ENCODE measurements at places on chromosomes 4 and X.

DNA sequence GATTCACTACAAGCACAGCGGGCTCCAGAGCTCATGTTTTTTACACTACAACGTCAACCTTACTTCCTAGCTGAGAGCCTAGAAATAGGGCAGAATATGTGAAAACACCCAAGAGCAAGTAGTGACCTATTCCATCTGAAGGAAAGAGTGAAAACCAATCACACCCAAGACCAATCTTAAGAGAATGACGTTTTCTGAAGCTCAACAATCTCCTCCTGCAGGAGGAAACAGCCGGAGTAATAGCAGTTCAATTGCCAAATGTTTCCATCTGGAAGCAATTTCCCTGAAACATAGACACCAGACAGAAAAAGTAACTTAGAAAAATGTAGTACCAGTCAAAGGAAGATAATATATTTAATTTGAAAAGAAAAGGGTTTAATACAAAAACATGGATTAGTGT lies 142.4 kb downstream of the ANXA5 start:
- DNase-seq: no peak

DNA sequence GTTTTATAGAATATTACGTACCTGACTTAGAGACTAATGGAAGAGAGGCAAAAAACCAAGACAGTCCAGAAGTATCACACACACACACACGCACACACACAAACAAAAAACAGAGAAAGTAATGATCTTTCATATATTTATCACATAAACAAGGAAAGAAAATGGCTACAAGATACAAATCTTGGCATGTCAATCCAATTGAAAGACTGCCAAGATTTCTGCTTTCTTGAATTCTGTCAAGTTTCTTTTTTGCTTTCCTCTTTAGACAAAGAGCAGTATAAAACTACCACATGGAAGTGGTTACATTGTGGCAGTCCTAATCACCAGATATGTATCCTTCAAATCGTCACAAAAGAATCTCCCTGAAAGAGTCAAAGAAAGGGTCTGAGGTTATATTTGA lies 2097.4 kb upstream of the AGA start:
- no peak for DNase-seq

DNA sequence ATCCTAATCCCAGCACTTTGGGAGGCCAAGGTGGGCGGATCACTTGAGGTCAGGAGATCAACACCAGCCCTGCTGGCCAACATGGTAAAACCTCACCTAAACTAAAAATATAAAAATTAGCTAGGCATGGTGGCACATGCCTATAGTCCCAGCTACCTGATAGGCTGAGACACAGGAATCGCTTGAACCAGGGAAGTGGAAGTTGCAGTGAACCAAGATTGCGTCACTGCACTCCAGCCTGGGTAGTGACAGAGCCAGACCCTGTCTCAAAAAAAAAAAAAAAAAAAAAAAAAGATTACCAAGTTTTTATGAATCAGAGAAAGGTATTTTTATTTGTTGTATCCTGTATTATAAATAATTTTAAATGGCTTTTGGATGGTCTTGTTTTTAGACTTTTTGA lies 15.1 kb downstream of the TRAPPC11 start:
- no peak for DNase-seq

- no peak for DNase-seq
Observed at GRCh38 chr4:1154126-1154522, 18.3 kb downstream of the SPON2 start.

GRCh38 chr4:185672151-185672550 lies 136.8 kb upstream of the PDLIM3 start:
- no peak for DNase-seq

DNA sequence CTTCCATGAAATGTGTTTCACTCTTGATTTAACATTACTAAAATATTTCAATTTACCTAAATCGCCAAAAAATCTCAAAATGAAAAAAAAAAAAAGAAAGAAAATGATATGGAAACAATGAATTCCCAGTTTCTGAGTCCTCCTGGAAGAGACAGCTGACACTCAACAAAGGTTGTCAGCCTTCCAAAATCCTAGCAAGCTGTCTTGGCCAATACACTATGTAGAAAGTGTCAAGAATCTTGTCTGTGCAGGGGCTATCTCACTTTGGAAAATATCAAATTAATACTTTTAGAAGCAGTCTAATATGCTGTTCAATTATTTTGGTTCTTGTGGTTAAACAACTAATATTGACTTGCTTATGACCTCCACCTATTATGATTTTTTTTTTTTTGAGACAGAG lies 8.7 kb downstream of the DKK2 start:
- no peak for DNase-seq

DNA sequence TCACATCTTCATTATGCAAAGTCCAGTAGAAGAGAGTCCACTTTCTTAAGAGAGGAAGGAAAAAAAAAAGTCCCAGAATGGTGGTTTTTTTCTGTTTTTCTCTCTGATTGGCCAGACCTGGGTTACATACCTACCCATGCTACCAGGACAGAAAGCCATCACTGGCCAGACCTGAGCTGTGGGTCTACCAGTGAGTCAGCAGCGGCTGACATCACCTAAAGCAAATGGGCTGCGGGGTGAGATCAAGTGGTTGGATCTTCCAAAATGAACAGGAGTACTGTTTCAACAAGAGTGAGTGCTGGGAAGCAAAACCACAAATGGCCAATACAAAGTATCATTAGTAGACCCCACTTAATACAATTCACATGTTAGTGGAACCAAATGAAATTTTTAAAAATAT lies 1.6 kb upstream of the NDST3 start:
- peak; percentile 44 for DNase-seq

DNA sequence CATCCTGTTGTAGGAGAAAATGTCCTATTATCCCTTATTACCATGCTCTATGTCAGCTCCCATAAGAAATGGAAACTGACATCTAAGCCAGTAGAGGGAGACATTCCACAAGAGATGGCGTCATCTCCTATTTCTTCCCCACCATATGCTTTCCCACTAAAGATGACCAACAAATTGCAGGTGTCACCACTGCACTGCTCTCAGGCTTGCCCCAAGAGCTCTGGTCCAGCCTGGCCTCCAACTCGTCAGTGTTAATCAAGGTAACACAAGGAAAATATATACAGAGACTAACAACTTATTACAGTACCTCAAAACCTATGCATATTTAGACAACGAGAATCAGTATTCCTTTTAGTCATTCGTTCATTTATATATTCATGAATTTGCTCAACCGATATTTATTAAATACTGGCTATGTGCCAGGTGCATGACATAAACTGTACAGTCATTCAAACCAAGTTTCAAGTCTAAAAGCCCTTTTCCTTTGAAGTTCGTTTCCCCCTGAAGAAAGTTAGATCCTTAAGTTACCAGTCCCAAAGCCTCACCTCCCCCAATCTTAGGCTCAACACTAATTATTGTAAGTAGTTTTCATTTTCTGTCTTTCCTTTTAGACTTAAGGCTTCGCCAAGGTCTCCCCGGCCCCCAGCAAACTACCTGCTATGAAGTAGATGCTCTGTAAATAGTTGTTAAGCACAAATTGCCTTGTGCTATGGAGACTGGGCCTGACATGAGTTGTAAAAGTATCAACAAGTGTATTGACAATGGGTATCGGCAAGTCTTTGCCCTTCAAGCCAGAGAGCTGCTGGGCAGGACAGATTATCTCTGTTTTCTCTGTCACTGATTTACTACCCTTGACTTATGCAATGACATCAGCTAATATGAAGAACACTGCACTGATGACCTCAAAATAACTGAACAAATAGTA lies 3.1 kb upstream of the FGB start:
- DNase-seq: peak; percentile 57

DNA sequence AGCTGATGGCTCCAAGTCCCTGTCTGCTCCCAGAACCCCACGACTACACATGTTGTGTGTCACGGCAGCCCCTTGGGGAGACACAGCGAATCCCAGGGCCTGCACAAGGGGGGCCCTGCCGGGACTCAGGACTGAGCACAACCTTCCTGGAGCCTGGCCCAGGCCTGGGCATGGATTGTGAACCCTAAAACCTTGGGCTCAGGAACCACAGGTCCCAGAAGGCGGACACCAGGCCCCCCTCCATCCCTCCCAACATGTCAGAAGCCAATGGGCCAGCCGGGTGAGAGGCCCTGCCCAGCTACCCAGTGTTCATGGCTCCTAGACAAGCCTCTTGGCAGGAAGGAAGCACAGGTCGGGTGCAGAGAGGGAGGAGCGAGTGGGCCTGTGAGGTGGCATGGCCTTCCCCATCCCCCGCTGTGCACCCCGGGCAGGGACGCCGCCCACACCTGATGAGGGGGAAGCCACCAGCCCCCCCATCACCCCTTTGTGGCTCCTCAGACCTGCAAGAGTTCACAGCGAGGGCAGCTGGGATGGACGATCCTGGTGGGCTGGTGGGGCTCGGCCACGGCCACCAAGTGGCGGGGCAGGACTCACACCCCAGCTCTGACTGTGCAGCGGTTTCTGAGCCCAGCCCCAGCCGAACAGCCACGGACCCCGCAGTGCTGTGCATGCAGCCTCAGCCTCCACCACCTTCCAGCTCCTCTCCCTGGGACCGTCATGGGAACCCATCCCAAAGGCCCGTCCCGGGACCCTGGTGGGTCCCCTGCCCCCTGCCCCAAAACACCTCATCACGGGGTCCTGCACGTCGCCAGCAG lies 3.7 kb downstream of the PDE6B start:
- no peak for DNase-seq

DNA sequence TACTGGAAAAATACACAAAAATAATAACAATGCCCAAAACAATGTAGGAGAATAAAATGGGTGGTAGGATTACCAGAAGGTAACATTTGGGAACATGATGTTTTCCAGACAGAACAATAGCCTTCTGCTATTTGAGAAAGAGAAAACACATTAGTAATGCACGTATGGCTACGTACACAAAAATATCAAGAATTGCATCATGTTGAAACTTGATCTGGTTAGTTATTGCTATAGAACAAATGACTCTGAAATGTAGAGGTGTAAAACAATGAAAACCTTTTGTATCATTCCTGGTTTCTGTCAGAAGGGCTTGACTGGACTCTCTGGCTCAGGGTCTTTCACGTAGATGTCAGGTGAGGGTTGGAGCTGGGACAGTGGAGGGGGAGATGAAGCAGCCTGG lies 1040.0 kb downstream of the FAT4 start:
- DNase-seq: no peak

DNA sequence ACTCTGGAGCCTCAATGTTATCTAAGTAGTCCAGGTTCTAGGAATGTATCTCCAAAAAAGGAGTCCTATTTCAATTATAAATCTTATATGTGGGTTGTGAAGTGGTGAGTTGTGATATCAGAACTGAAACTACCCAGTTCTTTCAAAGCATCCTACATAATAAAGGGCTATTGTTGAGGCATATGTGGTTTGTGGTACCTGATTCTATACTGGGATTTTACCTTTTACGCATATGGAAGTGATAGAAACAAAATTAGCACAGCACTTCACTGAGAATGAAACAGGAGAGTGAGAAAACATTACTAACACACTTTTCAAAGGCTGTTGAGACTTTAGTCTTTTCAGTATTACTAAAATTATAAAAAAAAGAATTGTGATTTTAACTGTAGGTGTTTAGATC lies 417.7 kb upstream of the GALNT7 start:
- DNase-seq: no peak

DNA sequence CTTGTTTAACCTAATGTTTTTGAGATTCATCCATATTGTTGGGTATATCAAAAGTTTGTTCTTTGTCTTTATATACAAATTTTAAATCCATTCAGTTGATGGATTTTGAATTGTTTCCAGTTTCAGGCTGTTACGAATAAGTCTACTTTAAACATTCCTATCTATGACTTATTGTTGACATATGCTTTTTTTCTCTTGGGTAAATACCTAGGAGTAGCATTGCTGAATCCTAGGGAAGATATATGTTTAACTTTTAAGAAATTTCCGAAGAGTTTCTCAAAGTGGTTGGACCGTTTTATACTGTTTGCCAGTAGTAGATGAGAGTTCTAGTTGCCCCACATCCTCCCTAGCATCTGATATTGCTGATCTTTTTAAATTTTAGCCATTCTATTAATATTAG lies 60.9 kb upstream of the IL13RA1 start:
- no peak for DNase-seq

GRCh38 chr4:155331478-155331877 lies 45.3 kb downstream of the MAP9 start:
- no peak for DNase-seq

- no peak for DNase-seq
Observed at GRCh38 chr4:189279188-189279587, 661.5 kb upstream of the FRG1 start.

DNA sequence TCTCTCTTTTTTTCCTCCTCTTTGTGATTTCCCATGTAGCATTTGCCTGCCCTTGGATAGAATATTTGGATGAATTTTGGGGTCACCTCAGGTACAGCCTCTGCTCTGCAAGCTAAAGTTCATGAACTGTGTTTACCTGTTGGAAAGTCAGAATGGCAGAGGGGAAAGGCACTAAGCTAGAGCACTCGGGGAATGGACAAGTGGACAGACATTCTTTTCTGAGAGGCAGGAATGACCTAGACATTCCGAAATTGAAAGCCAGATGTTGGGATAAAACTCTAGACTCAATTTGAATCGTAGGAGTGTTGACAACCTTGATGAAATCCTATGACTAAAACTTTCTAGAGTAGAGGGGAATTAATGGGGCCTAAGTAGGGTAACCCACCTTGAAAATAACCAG lies 56.1 kb downstream of the LUZP4 start:
- no peak for DNase-seq

DNA sequence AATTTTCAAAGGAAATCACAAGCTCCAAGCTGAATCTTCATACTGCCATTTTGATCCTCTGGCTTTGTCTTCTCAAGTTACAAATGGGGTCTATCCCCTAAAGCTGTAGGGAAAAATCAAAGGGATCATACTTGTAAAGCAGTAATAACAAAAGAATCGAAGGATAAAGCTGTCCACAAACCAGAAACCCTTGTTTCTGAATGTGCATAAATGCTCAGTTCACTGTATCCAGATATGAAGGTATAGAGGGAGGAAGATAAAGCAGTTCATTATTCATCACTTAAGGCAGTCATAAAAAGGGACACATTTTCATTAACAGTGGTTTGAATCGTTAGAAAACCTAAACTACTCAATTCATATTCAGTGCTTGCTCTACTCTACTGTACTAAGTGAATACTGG lies 33.2 kb upstream of the RPS6KA6 start:
- DNase-seq: no peak

- no peak for DNase-seq
Observed at GRCh38 chr4:105637408-105638176, 70.9 kb downstream of the INTS12 start.

DNA sequence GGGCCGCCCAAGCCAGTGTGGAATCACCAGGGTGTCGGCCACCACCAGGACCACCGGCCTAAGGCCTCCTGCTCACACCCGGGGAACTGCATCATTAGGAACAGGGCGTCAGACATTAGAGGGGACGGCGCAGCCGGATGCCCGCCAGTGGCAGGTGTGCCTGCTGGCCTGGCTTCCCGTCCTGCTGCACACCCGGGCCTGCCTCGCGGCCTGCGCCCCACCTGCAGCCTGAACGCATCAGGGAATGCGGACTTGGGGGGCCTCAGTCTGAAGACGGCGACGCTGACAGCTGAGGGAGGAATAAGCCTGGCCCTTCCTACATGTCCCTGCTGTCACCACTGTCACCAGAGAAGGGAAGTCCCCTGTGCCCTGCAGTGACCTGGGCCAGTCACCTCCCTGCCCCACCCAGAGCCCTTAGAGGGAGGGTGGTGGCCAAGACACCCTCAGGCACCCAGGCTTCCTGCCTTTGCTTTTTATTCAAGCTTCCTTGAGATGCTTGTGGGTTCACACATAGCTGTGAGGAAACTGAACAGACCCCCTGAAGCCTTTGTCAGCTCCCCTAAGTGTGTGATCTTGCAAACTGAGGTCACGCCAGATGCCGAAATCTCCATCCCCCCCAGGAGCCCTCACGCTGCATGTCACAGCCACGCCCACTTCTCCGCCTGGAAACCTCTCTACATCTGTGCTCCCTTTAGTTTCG lies 3.2 kb downstream of the DGKQ start:
- no peak for DNase-seq

All from kidney glomerular epithelial cell (primary cell).